Tibial nerve (tissue), 4 donors: ENCODE measurements at places on chromosomes 5 and 9. TPM values are rescaled to one million over a fixed set of nuclear protein-coding genes. Genes with fewer than 3 reads are reported as not detected.

The SLC25A2 gene
- total RNA-seq = 0.42 TPM

GRCh38 chr5:124461941-124462340 is 284.5 kb downstream of the ZNF608 start:
- no peak for DNase-seq

The CER1 gene
- not detected for total RNA-seq

GRCh38 chr5:75510836-75511434 is 494 bp downstream of the CERT1 start:
- peak; percentile 22 for DNase-seq

The LVRN gene
- 15.9 TPM for total RNA-seq

- no peak for DNase-seq
These were observed 142.8 kb downstream of the ENC1 start for GRCh38 chr5:74497706-74498105.

The TAF1L gene
- total RNA-seq = under 0.01 TPM

GRCh38 chr9:4344946-4345345 is 45.1 kb upstream of the GLIS3 start:
- DNase-seq = no peak

GRCh38 chr5:112413611-112414010 is 5.5 kb downstream of the EPB41L4A start:
- DNase-seq = no peak

GRCh38 chr5:7848296-7848695 is 2.6 kb downstream of the CFAP90 start:
- no peak for DNase-seq

DNA sequence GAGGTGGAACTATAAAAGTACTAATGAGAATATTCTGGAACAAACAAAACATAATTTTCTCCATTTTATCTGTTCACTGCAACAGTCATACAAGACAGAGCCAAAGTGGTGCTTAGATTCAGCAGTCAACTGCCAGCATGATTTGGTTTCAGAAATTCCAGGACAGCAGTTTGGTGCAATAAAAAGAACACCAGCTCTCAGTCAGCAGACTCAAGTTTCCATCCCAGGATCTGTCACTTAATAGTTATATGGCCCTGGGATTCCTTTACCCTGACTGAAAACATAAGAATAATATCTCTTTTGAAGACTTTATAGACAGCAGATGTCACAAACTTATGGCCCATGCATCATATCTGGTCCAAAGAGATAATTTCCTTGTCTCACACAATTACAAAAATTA is 92.8 kb upstream of the RASEF start:
- no peak for DNase-seq

- no peak for DNase-seq
These were observed 57.6 kb upstream of the SH3GL2 start for GRCh38 chr9:17521100-17521855.

DNA sequence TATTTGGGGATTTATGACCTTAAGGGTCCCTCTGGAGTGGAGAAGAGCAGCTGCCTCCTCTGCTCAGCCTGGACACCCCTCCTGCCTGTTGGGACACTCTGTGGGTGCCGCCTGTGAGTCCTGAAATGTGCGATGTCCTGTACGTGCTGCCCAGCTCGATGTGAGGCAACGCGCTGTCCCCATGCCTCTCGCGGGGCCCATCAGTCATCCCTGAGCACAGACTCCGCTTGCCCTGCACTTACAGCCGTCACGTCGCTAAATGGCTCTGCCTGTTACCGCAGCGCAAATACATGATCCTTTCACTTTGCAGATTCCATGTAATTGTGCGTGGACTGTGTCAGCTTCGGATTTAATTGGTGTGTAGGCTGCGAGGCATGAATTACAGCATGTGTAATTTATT is 27.1 kb downstream of the IRX4 start:
- DNase-seq = no peak

The PDZD2 gene
- 106 TPM for total RNA-seq

GRCh38 chr5:106376522-106376921 is 1294.2 kb downstream of the EFNA5 start:
- no peak for DNase-seq

- no peak for DNase-seq
These were observed 35.5 kb upstream of the GRHPR start for GRCh38 chr9:37386988-37387387.

DNA sequence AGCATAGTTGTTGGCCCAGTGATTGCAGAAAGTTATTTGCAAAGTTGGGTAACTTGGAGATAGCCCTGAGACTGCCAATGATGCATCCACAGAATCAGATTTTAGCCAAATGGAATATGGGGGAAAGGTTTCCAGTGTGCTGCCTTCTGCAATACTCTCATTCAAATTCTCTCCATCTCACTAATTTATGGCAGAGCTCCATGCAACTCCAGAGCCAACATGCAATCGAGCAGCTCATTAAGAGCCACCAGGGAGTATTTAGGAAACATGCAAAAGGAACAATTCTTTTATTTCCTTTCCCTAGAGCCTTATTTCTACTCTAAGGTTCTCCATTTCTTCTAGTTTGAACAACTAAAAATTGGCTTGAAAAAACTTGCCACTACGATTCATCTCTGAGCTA is 135.9 kb upstream of the MARCHF11 start:
- no peak for DNase-seq

The CBY3 gene
- 1.2 TPM for total RNA-seq

DNA sequence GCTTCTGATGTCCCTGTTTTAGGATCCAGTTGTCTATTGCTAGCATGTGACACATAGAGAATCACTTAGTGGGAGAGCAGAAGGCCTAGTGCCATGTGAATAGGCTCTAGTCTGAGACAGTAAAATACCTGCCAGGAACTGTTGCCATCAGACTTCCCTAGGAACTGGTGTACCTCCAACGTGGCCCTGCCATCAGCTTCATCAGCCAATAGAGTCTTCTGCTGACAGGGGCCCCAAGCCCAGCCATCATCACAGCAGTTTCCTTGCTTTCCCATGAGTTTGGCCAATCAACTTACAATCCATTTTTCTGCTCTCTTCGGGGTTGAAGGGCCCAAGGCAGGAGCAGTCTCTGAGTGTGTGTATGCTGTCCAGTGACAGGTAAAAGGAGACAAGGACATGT is 128.4 kb upstream of the ADRA1B start:
- no peak for DNase-seq

- DNase-seq = no peak
These were observed 70.7 kb downstream of the CSNK1G3 start for GRCh38 chr5:123582550-123583285.

The ORM2 gene
- total RNA-seq = not detected

- DNase-seq = no peak
These were observed 309.3 kb upstream of the SEMA6A start for GRCh38 chr5:116883875-116884274.

DNA sequence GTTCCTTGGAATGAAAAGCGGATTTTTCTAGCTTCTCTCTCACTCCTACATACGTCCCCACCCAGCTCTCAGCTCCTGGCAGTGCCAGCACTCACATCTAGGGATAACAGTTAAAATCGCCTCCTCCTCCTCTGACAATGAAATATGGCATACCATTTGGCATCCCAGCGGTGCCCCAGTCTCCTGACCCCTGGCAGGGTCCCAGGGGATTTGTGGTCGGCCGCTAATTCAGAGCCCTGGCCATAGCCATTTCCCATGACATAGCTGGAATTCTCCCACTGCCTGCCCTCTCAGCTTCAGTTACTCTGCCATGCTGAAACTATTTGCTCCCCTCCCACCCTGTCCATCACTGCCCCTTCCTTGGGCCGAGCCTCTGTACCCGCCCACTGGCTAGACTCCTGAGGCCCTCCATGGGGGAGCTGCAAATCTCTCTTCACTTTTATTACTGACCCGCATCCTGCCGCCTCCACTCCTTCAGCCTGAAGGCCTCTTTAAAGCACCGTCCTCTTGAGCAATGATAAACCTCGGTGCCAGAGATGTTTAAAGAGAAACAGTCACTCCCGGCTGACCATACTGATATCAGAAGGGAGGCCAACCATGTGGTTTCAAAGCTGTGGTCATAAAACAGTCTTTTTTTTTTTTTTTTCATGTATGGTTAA is 139.8 kb downstream of the SLIT3 start:
- DNase-seq = peak; percentile 25
